ENCODE measurements at places on chromosomes 5 and 9. TPM values are rescaled to one million over a fixed set of nuclear protein-coding genes. Genes with fewer than 3 reads are reported as not detected.

DNA sequence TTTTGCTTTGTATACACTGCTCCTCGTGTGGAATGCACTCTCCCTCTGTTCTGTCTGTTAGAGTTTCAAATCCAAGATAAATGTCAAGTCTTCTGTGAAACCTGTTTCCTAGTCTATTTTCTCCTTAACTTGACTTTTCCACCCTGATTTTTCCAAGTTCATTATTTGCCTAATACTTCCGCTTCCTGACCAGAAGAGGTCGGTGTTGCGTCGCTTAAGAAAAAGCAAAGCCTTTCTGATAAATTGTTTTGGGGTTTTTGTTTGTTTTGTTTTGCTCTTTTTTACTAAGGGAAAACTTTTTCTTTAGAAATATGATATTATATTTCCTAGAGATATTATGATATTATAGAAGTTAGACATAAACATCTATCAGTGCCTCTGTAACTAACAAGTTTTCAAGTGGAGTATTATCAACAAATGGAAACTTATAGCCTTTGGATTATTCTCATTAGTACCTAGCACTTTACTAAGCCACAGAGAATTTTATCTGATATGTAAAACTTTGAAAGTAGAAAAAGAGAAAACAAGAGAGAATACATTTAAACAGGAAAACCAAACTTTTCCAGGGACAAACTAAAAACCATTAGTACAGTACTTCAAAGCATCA, 55.8 kb downstream of the PHAX start:
- H3K27ac ChIP-seq, result no peak overlapping the region
- no peaks in the 10 kb centered on the region for H3K27me3 ChIP-seq
- H3K4me3 ChIP-seq, result no peak overlapping the region

GRCh38 chr9:118609355-118610044, 759.7 kb downstream of the BRINP1 start:
- H3K4me1 ChIP-seq, result no peaks in the 10 kb centered on the region
- no peaks in the 10 kb centered on the region for H3K27me3 ChIP-seq
- H3K4me3 ChIP-seq, result no peak overlapping the region

DNA sequence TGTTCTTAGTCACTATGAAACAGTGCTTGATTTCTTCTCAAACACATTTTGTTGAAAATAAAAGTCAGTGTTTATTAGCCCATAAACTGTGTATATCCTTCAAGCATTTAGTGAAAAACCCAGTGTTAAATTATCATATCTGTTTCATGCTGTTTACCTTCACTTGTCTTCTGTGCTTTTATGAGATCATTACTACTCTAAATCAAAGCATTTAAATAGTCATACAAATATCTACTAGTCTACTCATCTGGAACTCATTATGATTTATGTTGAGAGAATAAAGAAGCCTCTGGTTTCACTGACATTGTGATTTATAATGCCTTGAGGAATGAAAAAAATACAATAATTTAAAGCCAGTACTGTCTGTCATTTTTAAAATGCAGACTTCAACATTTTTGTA, 366.5 kb downstream of the SLCO4C1 start:
- peaks cover 6% of the 10 kb centered on the region for H3K4me1 ChIP-seq
- H3K27ac ChIP-seq, result no peak overlapping the region
- no peak for DNase-seq
- H3K4me3 ChIP-seq, result no peak overlapping the region
- H3K36me3 ChIP-seq, result no peaks in the 10 kb centered on the region

DNA sequence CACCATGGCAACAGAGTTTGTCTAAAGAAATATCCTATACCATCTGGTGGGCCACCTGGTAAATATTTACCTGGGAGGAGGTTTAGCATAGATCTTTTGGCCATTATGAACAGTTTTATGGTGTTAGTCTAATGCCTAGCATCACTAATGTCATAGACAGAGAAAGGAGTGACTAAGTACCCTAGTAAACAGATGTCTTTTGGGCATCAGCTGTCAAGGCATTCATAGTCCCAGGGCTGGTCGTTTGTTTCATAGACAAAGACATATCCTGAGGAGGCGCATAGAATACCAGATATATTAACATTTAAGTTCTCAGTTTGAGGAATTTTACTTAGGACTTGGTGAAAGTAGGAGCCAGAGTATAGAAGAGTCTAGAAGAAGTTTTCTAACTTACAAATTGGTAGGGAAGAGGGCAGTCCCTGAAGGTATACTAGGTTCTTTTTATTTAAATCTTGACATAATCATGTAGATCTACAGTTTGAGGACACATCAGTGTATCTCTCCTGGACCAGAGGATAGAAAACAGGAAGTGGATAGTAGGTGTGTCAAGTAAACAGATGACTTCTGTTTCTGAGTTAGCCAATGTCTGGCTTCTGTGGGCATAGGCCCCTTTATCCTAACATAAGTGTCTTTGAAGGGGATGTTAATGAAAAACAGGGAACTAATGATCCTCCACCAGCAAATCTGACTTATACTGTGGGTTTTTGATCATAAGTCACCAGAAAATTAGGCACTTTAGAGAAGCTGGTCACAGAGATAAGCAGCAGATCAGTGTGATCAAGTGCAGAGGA, 105.0 kb upstream of the PRSS3 start:
- H3K36me3 ChIP-seq, result no peaks in the 10 kb centered on the region
- H3K4me3 ChIP-seq, result no peak overlapping the region
- DNase-seq, result no peak
- no peaks in the 10 kb centered on the region for H3K27me3 ChIP-seq
- H3K27ac ChIP-seq, result no peak overlapping the region

DNA sequence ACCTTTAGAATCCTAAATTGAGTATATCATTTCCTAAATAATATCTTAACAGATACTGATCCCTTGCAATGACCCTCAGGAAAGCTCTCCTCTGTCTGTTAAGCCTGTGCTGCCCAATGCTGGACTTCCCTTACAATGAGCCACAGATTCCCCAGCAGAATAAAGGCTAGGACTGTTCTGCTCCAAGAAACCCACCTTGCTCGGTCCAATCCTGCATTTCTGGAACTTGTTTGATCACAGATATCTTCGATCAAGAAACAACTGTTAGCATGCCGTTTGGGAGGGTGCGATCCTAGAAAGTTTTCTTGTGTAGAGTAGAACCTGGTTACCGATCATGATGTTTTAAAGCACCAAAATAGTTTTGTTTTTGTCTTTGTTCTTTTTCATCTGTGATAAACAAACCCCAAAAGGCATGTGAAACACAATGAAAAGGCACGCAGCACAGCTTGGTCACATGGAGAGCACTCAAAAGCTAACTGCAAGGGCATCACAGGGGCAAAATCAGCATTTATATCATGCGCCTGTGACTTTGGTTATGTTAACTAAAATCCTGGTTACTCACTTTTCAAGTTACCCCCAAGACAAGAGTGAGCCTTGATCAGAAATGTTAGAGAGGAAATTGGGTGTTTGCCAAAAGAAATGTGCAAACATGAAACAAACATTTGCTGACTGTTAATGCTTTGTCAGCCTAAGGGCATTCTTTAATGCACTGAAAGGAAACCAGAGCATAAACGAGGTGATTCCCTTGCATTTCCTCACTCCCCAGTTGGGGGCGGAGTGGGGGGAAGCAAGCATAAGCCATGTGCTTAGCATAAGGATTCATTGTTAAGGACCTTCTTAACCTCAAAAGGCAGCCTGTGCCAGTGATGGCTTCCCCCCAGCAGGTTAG, 61.9 kb upstream of the ADAMTS16 start:
- no peak for DNase-seq
- H3K4me1 ChIP-seq, result no peaks in the 10 kb centered on the region
- H3K4me3 ChIP-seq, result no peak overlapping the region

DNA sequence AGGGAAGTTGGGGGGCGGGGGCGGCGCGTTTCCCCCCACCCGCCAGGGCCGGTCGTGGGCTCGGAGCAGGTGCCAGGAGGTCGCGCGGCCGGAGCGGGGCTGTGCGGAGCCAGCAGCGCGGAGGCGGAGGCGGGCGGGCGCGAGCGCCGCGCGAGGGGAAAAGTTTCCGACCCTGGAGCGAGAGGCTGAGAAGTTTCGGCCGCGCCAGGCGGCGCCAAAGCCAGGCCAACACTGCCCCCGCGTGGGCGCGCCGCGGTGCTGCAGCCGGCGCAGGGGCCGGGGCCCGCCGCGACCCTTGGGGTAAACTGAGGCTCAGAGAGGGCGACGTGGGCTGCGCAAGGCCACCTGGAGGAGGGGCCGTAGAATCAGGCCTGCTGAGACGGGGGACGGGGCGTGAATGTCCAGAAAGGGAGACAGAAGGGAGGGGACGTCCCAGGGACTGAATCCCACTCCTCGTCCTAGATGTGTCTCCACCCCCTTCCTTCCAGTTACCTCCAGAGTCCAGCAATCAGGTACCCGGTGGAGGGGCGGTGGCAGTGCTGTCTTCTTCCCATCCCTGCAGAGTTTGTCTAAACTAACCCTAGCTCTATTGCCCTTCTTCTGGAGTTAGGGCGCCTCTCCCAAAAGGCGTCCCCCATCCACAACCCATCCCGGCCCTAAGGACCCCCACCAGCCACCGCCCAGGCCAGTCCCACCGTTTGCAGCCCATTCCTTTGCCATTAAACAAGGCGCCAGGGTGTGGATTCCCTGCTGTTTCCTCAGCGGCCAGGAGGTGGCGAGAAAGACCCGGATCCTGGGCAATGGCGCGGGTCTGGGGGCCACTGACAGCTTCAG, 10.2 kb downstream of the C9orf50 start:
- no peaks in the 10 kb centered on the region for H3K36me3 ChIP-seq
- H3K27ac ChIP-seq, result peak overlapping the region; percentile 95
- H3K4me1 ChIP-seq, result peaks cover 52% of the 10 kb centered on the region
- DNase-seq, result no peak
- H3K27me3 ChIP-seq, result no peaks in the 10 kb centered on the region

GRCh38 chr9:132792547-132792946, 85.5 kb downstream of the AK8 start:
- H3K4me1 ChIP-seq, result no peaks in the 10 kb centered on the region
- H3K4me3 ChIP-seq, result no peak overlapping the region
- H3K27ac ChIP-seq, result no peak overlapping the region
- H3K36me3 ChIP-seq, result no peaks in the 10 kb centered on the region

- H3K4me3 ChIP-seq, result no peak overlapping the region
- H3K27me3 ChIP-seq, result no peaks in the 10 kb centered on the region
- no peak overlapping the region for H3K27ac ChIP-seq
Observed at GRCh38 chr5:14223372-14223771, 80.2 kb downstream of the TRIO start.

DNA sequence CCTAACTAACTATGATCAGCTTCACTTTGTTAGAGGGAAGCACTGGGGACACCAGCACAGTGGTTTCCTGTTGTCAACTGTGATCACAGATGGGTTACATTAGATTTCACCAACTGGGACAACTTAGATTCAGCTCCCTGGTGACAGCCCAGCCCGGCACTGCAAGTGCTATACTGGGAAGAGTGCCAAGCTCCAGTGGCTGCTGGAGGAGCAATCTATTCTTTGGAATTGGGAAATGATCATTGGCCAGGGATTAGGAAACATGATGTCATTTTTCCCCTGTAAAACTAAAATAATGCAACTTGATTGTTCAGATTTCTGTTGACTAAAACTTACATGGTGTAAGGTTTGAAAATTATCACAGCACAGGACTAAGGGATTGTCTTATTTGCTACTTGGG, 33.2 kb downstream of the PTGR1 start:
- no peaks in the 10 kb centered on the region for H3K27me3 ChIP-seq
- H3K27ac ChIP-seq, result no peak overlapping the region
- H3K4me1 ChIP-seq, result no peaks in the 10 kb centered on the region
- peaks cover 3% of the 10 kb centered on the region for H3K36me3 ChIP-seq
- DNase-seq, result no peak
- H3K4me3 ChIP-seq, result no peak overlapping the region

DNA sequence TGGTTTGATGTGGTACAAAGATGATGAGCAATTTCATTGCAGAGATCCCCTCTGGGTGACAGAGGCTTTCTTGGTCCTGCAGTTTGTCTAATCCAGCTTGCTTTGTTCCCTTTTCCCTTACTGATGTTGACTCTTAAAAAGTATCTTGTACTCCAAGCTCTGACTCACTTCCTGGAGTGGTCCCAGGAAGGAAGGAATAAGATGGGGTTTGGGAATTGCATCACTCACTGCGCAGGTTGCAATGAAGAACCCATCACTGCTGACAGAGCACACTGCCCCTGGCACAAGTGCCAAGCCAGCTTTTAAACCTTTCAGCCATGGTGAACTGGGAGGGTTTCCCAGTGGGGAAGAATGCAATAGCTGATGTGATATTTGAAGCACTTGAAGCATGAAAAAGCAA, 662.2 kb upstream of the CTNND2 start:
- no peak for DNase-seq
- H3K4me1 ChIP-seq, result no peaks in the 10 kb centered on the region
- H3K4me3 ChIP-seq, result no peak overlapping the region
- no peak overlapping the region for H3K27ac ChIP-seq
- H3K27me3 ChIP-seq, result no peaks in the 10 kb centered on the region
- H3K36me3 ChIP-seq, result no peaks in the 10 kb centered on the region

- H3K4me1 ChIP-seq, result no peaks in the 10 kb centered on the region
- no peak overlapping the region for H3K4me3 ChIP-seq
- no peak overlapping the region for H3K27ac ChIP-seq
- H3K36me3 ChIP-seq, result no peaks in the 10 kb centered on the region
Observed at GRCh38 chr5:133304707-133305216, 252.9 kb downstream of the HSPA4 start.

DNA sequence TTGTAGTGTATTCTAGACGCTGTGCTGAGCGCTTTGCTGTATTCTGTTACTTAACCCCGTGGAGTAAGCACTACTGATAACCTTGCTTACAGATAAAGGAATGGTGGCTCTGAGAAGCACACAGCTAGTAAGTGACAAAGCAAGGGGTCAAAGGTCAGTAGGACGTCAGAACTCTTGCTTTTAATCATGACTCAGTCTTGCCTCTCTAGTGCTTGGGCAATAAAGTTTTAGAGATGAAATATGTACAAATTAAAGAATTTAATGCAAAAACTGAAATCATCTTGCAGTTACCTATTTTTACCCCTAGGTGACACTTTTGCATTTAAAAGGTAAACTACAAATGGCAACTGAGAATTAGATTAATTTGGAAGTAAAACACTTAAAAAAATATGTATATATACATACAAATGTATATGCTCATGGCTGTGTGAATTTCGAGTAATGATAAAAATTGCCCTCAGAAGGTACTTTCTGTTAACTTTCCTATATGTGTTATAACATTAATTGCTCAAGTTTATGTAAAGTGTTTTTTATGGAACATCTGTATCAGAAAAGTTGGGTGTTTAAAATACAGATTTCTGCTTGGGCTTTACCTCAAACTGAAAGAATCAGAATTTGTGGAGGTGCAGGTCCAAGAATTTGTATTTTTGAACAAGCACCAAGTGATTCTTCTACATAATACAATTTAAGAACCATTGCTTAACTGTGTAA, 175.1 kb upstream of the DAB2 start:
- H3K27me3 ChIP-seq, result no peaks in the 10 kb centered on the region
- no peaks in the 10 kb centered on the region for H3K4me1 ChIP-seq
- no peak overlapping the region for H3K4me3 ChIP-seq
- no peak overlapping the region for H3K27ac ChIP-seq
- no peak for DNase-seq

- DNase-seq, result no peak
- H3K27me3 ChIP-seq, result no peaks in the 10 kb centered on the region
- H3K27ac ChIP-seq, result no peak overlapping the region
- H3K4me1 ChIP-seq, result no peaks in the 10 kb centered on the region
Observed at GRCh38 chr5:71946343-71947030, 160.8 kb upstream of the MAP1B start.

Gene NEURL1B
- 30.9 TPM for total RNA-seq

Gene NME5
- not detected for total RNA-seq

Gene EPB41L4A
- 27.5 TPM for total RNA-seq

Gene GRHPR
- 134 TPM for total RNA-seq

Gene BRD3OS
- 13.0 TPM for total RNA-seq

Gene SGCD
- total RNA-seq, result 6.9 TPM

Gene CLINT1
- 126 TPM for total RNA-seq

Gene FCN2
- total RNA-seq, result not detected

Gene BTNL8
- total RNA-seq, result not detected
